ENCODE measurements at places on chromosomes 5 and 9.

GRCh38 chr9:138049085-138049778 is 171.7 kb downstream of the CACNA1B start:
- H3K4me1 ChIP-seq: no peaks in the 10 kb centered on the region
- H3K27ac ChIP-seq: no peak overlapping the region
- DNase-seq: no peak
- H3K4me3 ChIP-seq: no peak overlapping the region

DNA sequence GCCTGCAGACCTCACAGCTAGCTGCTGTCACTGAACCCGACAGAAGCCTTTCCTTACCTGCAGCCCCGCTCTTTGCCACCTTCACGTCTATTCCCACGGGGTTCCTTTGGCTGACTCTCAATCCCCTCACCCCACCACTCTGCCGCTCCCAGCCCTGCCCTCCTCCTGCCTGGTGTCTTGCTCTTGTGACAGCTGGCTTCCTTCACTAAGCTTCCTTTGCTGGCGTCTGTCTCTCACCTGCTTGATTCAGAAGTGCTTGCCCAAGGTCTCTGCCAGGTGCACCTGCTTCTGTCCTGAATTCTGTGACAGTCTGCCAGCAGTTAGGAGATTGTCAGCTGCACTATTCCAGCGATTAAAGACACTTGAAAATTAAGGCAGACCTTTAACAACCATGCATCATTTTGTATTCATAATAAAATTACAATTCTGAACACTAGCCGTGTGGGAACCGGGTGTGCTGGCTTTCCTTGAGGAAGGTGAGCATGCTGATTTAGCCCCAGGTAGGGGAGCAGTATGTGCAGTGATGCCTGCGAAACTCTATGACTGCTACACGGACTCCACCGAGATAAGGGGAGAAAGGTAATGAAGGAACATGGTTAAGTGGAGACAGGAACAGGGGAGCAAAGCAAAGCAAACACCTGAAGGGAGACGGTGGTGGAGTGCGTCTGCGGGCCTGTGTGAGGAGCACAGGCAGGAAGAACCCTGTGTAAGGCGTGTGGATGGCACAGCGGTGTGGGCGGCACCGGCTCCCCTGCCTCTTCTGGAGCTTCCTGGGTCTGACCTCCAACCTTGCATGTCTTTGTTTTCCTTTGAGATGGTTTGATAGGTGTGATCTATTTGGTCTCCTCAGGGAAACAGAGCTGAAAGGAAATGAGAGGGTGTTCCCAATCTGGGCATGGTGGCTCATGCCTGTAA is 80.1 kb upstream of the CACNA1B start:
- H3K27ac ChIP-seq: no peak overlapping the region
- H3K4me3 ChIP-seq: no peak overlapping the region
- peaks cover 2% of the 10 kb centered on the region for H3K27me3 ChIP-seq
- H3K4me1 ChIP-seq: no peaks in the 10 kb centered on the region
- H3K36me3 ChIP-seq: peaks cover 51% of the 10 kb centered on the region
- DNase-seq: no peak

GRCh38 chr5:97242341-97242740 is 59.3 kb upstream of the RIOK2 start:
- peaks cover 2% of the 10 kb centered on the region for H3K27me3 ChIP-seq
- DNase-seq: no peak
- no peak overlapping the region for H3K27ac ChIP-seq
- peaks cover 9% of the 10 kb centered on the region for H3K36me3 ChIP-seq

GRCh38 chr9:6757132-6757455 is 679 bp upstream of the KDM4C start:
- peaks cover 2% of the 10 kb centered on the region for H3K27me3 ChIP-seq
- H3K36me3 ChIP-seq: no peaks in the 10 kb centered on the region
- peak overlapping the region; percentile 99 for H3K27ac ChIP-seq
- H3K4me3 ChIP-seq: peak overlapping the region; percentile 96
- peaks cover 12% of the 10 kb centered on the region for H3K4me1 ChIP-seq
- no peak for DNase-seq

- H3K27ac ChIP-seq: no peak overlapping the region
- no peaks in the 10 kb centered on the region for H3K27me3 ChIP-seq
- no peak for DNase-seq
- H3K36me3 ChIP-seq: no peaks in the 10 kb centered on the region
These were observed 1034.4 kb downstream of the CDH9 start for GRCh38 chr5:26003966-26004365.

GRCh38 chr9:33510262-33511183 is 13.5 kb upstream of the ANKRD18B start:
- H3K27ac ChIP-seq: peak overlapping the region; percentile 100
- H3K4me1 ChIP-seq: peaks cover 65% of the 10 kb centered on the region
- DNase-seq: peak; percentile 36
- H3K4me3 ChIP-seq: peak overlapping the region; percentile 97

DNA sequence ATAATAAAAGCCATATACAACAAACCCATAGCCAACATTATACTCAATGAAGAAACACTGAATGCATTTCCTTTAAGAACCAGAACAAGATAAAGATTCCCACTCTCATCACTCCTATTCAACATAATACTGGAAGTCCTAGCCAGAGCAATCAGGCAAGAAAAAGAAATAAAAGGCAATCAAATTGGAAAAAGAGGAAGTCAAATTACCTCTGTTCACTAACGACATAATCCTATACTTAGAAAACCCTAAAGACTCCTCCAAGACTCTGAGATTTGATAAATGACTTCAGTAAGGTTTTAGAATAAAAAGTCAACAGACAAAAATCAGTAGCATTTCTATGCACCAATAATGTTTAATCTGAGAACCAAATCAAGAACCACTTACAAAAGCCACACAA is 36.6 kb upstream of the HTR4 start:
- H3K4me3 ChIP-seq: no peak overlapping the region
- H3K36me3 ChIP-seq: no peaks in the 10 kb centered on the region
- H3K4me1 ChIP-seq: no peaks in the 10 kb centered on the region
- no peak for DNase-seq
- peaks cover 4% of the 10 kb centered on the region for H3K27me3 ChIP-seq
- no peak overlapping the region for H3K27ac ChIP-seq

- DNase-seq: peak; percentile 38
- peaks cover 26% of the 10 kb centered on the region for H3K36me3 ChIP-seq
- peaks cover 2% of the 10 kb centered on the region for H3K27me3 ChIP-seq
These were observed 58.8 kb downstream of the COL27A1 start for GRCh38 chr9:114214181-114214580.

DNA sequence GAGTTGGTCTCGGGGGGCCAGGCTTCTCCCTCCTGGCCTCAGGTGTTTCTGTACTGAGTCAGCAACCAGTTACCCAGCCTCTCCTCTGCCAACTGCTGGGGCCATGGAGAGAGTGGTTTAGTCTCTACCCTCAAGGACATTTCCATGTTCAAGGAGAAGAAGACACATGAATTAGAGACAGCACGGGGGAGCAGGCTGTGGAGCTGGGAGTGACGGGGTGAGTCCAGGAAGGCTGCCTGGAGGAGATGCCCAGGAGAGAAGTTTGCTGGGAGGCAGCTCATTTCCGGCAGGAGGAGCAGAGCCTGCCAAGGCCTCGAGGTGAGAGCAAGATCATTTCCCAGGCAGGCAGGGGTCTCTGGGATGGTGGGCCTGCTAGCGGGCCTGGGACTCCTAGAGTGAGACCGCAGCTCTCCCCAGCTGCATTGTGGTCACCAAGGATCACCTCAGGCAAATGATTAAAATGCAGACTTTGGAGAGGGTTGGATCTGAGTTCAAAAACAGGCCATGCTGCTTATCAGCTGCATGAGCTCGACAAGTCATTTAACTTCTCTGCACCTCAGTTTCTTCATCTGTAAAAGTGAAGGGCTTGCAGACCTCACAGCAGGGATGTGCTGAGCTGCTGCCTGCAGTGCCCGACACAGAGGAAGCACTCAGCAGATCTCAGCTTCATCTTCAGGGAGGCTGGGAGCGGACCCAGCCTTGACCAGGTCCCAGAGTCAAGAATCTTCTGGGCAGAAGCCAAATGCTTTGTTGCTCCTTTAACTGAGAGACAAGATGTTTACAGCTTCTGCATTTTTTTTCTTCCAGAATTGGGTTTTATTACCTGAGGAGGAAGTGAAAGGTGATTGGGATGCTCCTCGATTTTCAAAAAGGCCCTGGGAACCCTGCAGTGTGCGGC is 35.2 kb downstream of the NEK6 start:
- no peak for DNase-seq
- H3K27ac ChIP-seq: peak overlapping the region; percentile 19
- no peak overlapping the region for H3K4me3 ChIP-seq

GRCh38 chr5:156170351-156170961 is 156.5 kb upstream of the SGCD start:
- DNase-seq: no peak
- no peaks in the 10 kb centered on the region for H3K4me1 ChIP-seq
- H3K27me3 ChIP-seq: no peaks in the 10 kb centered on the region
- H3K36me3 ChIP-seq: no peaks in the 10 kb centered on the region
- H3K27ac ChIP-seq: no peak overlapping the region

All from HFFc6 (cell line).